ENCODE measurements at places on chromosomes 11 and 22. TPM values are rescaled to one million over a fixed set of nuclear protein-coding genes. Genes with fewer than 3 reads are reported as not detected.
A peak's percentile ranks its signal among the peaks of the same experiment; 100 is the strongest.

Gene BATF2
- total RNA-seq, result 0.09 TPM

Gene RFPL2
- not detected for total RNA-seq

Gene TNKS1BP1
- 24.2 TPM for total RNA-seq

Gene TNNT3
- 1.2 TPM for total RNA-seq

Gene CYTH4
- 44.9 TPM for total RNA-seq

Gene KRTAP5-7
- total RNA-seq, result not detected

Gene SCUBE1
- total RNA-seq, result not detected

Gene HPX
- not detected for total RNA-seq

DNA sequence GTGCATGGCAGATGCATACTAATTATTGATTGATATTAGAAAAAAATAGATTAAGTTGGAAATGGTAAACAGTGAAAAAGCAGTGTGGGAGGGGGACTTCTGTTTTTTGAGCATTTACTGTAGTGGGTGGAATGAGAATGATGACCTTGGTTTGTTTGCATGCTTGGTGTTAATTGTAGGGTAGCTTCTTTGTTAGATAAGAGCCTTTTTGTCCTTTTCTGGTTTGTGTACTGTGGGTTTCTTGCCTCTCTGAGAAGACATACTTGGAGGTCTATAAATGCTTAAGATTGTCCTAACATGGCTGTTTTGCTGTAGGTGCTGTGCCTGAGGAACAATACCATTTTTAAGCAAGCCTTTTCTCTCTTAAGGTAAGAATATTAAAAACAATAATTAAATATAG, 17.0 kb downstream of the MRPL48 start:
- no peak for DNase-seq

GRCh38 chr11:103682318-103683184, 353.9 kb upstream of the DDI1 start:
- peak; percentile 85 for DNase-seq

GRCh38 chr22:23498811-23499798, 81.0 kb downstream of the IGLL1 start:
- DNase-seq, result no peak

GRCh38 chr22:30637701-30638114, 2.1 kb downstream of the SLC35E4 start:
- DNase-seq, result no peak

- no peak for DNase-seq
Measured at GRCh38 chr22:44582016-44582415, 84.0 kb upstream of the RTL6 start.

GRCh38 chr22:48889209-48889830, 938.4 kb downstream of the BRD1 start:
- DNase-seq, result no peak

DNA sequence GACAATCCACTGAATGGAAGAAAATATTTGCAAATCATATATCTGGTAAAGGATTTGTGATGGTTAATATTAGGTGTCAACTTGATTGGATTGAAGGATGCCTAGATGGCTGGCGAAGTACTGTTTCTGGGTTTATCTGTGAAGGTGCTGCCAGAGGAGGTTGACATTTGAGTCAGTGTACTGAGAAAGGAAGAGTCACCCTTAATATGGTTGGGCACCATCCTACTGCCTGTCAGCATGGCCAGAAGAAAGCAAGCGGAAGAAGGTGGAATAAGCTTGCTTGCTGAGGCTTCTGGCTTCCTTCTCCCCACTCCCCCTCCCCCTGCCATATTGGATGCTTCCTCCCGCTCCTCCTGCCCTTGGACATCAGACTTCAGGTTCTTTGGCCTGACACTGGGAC, 101.9 kb downstream of the GAB2 start:
- no peak for DNase-seq

GRCh38 chr11:93028960-93029522, 59.6 kb downstream of the MTNR1B start:
- no peak for DNase-seq

- no peak for DNase-seq
Measured at GRCh38 chr11:17135916-17136683, 58.6 kb upstream of the RPS13 start.

DNA sequence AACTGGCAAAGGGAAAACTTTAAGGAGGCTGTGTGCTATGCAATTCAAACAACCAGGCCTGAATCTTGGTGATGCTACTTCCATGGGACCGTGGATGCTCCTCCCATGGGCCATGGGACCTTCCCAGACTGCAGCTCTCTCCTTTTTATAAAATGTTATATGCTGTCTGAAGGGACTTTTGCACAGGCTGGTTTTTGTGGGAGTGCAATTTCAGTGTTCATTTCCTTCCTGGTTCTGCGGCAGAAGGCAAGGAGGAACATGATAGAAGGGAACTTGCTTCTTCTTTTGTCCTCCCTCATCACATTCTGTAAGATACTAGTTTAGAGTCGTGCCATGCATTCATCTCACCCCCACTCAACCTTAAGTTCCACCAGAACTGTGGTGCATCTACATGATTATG, 68.9 kb downstream of the C11orf58 start:
- no peak for DNase-seq

GRCh38 chr22:42222140-42222539, 48.3 kb downstream of the TCF20 start:
- no peak for DNase-seq

- DNase-seq, result no peak
Measured at GRCh38 chr22:23397613-23398567, 182.2 kb downstream of the IGLL1 start.

DNA sequence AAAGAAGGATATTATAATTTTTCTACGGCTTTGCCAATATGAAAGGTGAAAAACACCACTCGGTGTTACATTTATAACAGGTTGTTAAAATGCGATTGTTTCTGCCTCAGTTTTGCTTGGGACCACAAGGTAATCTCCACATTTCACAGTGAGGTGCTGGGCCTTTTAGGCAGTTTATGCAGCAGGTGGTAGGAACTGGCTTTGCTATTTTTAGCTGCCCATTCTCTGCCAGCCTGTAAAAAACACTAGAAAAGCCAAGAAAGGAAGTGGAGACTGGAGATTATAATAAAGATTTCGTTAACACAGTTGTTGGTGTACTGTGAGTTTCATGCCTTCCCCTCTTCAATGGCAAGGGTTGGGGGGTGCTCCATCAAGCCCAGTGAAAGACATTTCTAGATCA, 8.0 kb upstream of the MRPL16 start:
- DNase-seq, result no peak

DNA sequence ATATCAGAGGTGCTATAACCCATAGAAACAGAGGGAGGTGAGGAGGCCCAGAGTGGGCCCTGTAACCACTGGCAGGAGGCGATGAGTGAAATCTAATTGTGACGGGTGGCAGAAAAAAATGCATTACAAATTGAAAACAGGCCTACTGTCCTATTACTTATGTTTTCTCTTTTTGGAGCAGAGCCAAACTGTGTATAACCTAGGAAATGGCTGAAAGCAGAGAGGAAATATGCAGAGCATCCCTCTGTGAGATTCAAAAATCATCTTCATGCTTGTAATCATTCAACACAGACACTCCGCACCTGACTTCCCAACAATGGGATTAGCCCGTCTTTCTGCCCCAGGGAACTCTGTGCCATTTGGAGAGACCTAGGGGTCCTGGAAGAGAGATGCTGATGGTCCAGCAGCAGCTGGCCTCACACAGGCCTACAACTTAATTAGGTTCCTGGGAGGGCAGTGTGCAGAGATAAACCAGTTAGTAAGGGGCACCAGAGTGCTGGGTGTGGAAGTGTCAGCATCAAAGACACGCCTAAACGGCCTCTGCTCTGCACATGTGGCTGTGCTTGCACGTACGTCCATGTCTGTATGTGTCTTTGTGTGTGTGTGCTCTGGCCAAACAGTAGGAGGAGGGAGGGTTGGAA, 41.8 kb downstream of the MAP6 start:
- DNase-seq, result no peak

GRCh38 chr11:93775289-93775688, 8.8 kb upstream of the MED17 start:
- no peak for DNase-seq

GRCh38 chr22:37454857-37455686, 27.8 kb upstream of the ELFN2 start:
- no peak for DNase-seq

- no peak for DNase-seq
Measured at GRCh38 chr11:75910426-75911145, 95.6 kb downstream of the UVRAG start.

GRCh38 chr22:31144223-31144622, 3.9 kb upstream of the PLA2G3 start:
- DNase-seq, result no peak

- no peak for DNase-seq
Measured at GRCh38 chr22:50467773-50468440, 6.9 kb downstream of the SBF1 start.

- DNase-seq, result no peak
Measured at GRCh38 chr11:65377036-65377435, 5.4 kb downstream of the SLC25A45 start.

DNA sequence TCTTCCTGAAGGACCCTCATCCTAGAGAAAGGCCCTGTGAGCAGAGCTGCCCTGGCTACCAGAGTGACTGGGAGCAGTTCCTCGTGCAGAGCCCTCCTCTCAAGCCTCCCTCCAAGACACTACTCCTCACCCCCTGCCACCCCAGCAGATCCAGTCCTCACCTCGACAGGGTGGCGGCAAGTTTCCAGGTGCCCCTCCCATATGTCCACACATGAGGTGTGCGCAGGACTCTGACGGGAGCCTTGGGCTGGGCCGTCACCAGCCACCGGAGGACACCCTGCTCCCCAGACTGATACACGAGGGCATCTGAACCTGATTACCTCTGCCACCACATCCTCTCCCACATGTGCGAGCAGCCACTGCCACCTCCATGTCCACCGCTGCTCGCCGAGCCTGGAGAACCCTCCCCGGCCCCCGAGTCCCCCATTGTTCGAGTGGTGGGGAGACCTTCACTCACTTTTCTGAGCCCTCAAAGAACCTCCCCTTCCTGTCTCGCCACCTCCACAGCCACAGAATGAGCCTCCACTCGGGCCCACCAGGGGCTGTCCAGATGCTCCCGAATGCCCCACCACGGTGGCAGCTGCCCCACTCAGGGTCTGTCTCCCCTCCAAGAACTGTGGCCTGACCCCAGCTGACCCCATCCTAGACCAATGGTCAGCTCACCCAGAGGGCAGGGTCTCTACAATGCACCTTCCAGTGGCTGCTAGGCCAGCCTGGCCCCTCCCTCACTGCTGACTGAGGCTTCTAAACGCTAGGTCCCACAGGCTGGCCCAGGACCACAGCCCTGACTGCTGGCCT, 62.5 kb downstream of the DGCR2 start:
- no peak for DNase-seq

GRCh38 chr22:38608992-38609750, 39.2 kb upstream of the DMC1 start:
- DNase-seq, result no peak

DNA sequence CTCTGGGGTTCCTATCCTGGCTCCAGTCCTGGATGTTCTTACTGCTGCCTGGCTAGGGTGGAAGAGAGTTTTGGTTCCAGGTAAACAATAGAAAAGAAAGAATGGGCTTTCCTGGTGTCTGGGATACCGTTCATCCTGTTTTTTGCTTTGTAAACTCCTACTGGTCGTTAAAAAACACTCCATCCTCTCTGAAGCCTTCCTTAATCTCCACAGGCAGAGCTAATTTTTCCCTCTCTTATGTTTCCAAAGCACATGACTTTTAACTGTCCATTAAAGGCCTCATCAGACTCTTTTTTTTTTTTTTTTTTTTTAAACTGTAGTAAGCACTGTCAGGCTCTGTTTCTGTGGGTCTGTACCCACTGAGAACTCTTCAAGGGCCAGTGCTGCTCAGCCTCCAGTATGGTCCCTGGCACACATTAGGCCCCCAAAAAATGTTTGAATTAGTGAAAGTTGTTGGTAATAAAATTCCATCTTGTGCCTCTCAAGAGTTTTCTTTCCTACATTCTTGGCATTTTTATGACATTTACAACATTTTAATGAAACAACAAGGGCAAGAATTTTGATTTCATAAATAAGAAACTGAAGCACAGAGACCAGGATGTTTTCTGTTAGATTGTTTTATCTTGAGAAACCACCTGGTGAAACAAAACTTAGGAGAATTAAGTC, 104.2 kb downstream of the TEAD1 start:
- DNase-seq, result no peak

GRCh38 chr11:77442394-77443053, 31.4 kb downstream of the PAK1 start:
- no peak for DNase-seq

- DNase-seq, result no peak
Measured at GRCh38 chr11:133058501-133058900, 473.8 kb downstream of the OPCML start.

DNA sequence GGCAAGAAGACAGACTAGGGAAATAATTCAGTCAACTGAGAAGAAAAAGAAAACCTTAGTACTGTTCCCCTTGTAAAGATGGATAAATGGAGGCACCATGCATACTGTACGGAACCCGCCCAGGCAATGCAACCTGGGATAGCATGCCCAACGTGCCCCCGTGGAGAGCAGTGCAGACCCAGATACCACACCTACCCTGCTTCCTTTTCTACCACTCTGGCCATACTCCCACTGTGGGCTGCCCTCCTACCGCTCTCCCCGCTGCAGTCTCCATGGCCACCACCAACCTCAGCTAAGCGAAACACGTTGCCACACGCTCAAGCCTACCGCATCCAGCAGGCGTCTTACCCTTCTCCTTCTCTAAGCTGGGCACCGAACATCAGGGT, 117.4 kb upstream of the SERPIND1 start:
- DNase-seq, result peak; percentile 46

- no peak for DNase-seq
Measured at GRCh38 chr11:9264316-9265210, 587 bp downstream of the DENND5A start.

All from activated CD4-positive, alpha-beta T cell treated with anti-CD3 and anti-CD28 coated beads, Interleukin-2, amount 10 ng/mL, durations not matched to agents 24 days and 14 days (primary cell).